ENCODE measurements at places on chromosomes 2 and 18.

DNA sequence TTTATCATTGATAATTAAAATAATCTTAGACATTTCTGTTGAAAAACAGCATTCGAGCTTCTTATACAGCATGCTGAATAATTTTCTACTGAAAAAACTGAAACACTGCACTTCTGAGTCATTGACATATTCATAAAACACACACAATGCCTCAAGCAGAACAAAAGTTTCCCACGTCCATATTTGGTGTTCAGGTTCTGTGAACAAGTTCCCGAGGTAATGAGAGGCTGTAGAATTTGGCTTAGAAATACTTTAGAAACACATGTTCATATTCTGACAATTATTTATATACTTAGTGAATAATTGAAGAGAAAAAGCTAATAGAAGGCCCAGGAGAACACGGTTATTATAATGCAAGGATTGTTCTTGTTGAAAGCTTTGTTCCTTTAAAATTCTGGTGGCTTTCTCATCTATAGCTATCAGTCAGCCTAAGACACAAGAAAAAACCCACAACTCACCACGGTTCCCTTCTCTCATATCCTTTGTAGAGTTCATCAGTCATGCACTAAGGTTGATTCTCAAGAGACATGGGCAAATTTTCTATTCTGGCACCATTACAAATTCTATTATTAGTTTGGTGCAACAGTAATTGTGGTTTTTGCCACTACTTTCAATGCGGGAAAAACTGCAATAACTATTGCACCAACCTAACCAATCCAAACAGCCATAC, 194.4 kb downstream of the TMX3 start:
- DNase-seq = no peak

DNA sequence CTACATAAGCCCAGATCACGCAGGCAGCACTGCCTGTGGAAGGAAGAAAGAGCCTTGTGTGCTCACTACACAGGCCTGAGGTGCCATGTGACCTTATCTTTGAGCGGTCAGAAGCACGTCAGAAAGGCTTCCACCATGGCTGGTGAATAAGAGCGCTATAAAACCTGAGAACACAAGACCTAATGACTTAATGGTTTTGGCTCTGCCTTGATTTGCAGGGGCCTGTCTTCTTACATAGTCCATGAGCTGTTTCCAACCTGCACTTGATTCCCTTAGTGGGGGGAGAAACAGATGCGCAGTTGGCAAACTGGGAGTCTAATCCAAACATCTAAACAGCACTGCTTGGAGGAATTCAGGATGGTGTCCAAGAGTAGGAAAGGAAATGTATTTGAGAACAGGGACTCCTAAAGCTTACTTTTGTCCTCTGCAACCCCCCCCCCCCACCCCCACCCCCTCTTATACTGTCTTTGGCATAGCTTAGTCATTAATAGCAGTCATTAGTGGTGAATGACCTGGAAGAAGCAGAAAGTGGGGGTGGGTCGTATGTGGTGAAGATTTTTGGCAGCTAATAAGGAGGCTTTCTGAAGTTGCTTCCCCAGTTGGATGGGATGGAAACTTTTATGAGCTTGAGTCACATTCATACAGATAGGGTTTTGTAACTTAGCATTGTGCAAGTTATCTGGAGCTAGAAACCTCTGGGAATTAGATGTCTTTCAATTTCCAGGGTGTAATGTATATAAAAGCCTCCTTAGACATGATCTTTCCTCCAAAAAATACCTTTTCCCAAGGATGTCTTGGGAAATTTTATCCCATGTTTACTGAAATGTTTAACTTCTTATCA, 454.1 kb downstream of the MEIS1 start:
- no peak for DNase-seq

- no peak for DNase-seq
Measured at GRCh38 chr2:201263779-201264178, 3.4 kb downstream of the CASP8 start.

DNA sequence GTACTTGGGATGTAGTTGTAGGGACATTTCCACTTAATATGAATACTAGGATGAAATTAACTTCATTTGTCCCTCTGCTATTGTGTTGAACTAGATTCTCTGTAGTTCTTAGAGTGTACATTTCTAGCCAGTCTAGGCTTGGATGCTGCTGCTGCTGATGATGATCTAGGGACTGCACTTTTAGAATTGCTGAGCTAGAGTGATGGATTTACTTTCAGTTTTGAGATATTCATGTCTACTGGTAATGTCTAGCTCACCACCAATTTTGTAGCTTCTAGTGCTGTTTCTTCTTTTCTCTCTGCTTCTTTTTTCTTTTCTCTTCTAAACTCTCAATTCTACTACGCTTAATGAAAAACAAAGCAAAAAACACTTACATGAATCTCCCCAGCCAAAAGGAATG, 49.4 kb downstream of the MRPS9 start:
- DNase-seq = no peak

DNA sequence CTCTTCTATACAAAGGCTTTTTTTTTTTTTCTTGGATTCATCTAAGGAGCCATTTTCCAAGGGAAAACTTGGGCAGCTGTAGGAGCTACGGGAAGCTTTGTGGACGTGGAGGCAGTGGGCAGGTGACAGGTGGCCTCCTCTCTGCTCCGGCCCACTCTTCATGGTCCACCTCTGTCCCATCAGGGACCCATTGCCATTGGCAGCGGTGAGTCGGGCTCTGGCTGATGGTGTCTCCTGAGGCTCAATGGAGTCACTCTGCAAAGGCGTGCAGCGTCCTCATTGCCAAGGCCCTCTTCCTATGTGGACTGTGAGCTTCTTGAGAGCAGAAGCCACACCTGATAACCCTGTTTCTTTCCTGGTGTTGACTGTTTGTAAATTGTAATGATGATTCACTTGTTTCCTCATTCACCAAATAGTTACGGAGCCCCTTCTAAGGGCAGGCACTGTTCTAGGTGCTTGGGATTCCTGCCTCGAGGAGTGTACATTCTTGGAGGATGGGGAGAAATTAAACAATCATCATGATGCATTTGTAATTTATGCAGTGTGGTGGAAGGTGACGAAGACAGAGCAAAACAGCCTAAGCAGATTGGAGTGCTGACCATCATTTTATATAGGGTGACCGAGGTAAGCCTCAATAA, 240.3 kb upstream of the HS6ST1 start:
- no peak for DNase-seq

- DNase-seq = no peak
Measured at GRCh38 chr2:230968921-230969658, 26.8 kb upstream of the SPATA3 start.

DNA sequence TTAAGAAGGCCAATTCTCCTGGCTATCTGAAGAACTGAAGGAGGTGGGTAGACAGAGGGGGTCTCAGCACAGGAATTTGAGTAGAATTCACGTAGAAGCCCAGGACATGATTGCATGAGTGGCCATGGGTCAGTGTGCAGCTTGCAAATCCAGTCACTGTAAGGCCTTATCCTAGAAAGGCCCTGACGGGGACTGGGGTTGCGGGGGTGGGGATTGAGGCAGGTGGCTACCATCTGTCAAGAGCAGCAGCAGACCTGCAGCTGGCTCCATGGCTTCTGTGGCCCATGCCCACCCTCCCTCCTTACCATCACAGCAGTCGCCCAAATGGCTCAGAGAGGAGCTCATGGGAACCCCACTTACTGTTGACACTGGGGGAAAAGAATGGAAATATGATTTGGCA, 34.6 kb upstream of the SLC14A1 start:
- DNase-seq = no peak

GRCh38 chr2:216156822-216157221, 47.7 kb downstream of the XRCC5 start:
- no peak for DNase-seq

GRCh38 chr2:53994818-53995808, 24.3 kb upstream of the PSME4 start:
- no peak for DNase-seq

GRCh38 chr18:52130624-52131301, 209.2 kb upstream of the DCC start:
- DNase-seq = no peak

DNA sequence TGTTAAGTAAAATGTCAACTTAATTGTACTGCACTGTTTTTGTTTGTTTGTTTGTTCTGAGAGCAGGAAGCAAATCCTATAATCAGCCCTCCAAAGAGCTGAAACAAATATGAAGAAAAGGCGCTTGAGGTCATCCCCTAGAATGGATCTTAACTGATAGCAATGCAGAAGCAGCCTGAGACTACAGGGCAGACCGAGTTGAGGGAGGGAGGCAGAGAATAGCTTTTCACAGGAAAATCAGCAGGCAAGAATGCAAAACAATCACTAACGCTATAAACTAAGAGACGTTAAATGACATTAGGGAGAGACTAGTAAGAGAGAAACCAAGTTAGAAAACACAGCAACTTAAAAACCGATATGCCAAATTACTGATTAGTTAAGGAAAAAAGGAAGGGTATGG, 37.2 kb downstream of the GALNT1 start:
- no peak for DNase-seq

GRCh38 chr18:10670856-10671255, 145.0 kb downstream of the NAPG start:
- no peak for DNase-seq

DNA sequence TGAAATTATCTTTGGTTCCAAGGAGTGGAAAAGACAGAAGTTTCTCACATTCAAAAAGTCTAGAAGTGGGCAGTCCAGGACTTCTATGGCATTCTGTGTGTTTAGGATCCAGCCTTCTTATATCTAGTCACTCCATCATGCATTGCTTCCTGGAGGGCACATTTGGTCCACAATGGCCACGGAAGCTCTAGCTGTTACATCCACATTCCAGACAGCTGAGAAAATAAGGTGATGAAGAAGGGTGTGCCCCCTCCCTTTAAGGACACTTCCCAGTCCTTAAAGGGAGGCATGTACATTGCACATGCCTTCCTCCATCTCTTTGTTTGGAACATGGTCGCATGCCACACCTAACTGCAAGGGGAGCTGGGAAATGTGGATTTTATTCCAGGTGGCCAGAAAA, 59.9 kb upstream of the BZW1 start:
- no peak for DNase-seq

DNA sequence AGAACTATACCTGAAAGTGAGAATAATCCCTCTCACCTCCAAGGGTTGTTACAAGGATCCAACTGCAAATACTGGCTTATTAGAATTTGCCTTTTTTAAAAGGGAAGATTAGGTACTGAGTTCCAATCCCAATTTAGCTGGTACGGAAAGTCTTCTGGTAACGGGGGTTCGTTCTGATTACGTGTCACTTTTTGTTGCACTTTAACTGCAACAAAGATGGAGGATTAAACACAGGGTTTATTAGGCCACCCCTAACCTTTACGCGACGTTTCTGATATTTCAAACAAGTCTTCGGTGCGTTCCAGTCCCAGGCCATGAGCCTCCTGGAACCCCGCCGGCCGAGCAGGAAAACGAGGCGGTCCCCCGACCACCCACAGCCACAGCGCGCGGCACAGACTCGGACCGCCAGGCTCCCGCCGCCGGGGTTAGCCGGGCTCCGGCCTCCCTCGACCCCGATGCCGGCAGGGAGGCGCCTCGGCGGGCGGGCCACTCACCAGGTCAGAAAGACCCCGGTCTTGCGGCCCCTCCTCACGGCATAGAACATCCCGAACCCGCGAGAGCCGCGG, 411 bp downstream of the RNASEH1 start:
- no peak for DNase-seq
